ENCODE measurements at places on chromosomes 7 and 10. TPM values are rescaled to one million over a fixed set of nuclear protein-coding genes. Genes with fewer than 3 reads are reported as not detected.

GRCh38 chr7:24939416-24939815 lies 40.6 kb downstream of the OSBPL3 start:
- no peaks in the 10 kb centered on the region for H3K4me1 ChIP-seq
- no peak overlapping the region for H3K4me3 ChIP-seq
- DNase-seq = no peak

DNA sequence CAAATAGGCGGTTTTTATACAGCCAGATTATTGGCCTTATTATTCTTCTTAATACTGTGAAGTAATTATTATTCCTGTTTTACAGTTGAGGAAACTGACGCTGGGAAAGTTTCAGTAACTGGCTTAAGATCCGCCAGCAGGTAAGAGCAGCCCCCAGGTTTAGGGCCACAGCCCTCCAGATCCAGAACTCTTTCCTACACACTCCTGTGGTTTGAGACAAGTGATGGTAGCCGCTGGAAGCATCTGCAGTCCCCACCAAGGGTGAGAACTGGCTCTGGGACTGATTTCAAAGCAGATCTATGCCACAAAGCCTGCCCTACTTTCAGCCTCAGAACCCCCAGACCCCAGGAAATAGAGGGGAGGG lies 3.0 kb upstream of the UNC5B start:
- DNase-seq = no peak
- H3K4me3 ChIP-seq = no peak overlapping the region
- peaks cover 39% of the 10 kb centered on the region for H3K27me3 ChIP-seq
- H3K27ac ChIP-seq = no peak overlapping the region

Gene SLIT1
- total RNA-seq = 0.27 TPM

DNA sequence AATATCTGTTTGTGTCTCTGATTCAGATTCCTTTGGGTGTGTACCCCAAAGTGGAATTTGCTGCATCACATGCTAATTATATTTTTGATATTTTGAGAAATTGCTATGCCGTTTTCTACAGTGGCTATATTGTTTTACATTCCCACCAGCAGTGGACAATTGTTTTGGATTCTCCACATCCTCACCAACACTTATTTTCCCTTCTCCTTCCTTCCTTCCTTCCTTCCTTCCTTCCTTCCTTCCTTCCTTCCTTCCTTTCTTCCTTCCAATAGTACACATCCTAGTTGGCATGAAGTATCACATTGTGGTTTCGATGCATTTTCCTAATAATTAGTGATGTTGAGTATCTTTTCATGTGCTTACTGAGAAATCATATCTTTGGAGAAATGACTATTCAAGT lies 535.5 kb downstream of the SH2D4B start:
- no peaks in the 10 kb centered on the region for H3K27me3 ChIP-seq
- no peak for DNase-seq
- no peak overlapping the region for H3K4me3 ChIP-seq
- H3K27ac ChIP-seq = no peak overlapping the region
- H3K4me1 ChIP-seq = no peaks in the 10 kb centered on the region
- H3K36me3 ChIP-seq = no peaks in the 10 kb centered on the region

Gene PPP1R17
- not detected for total RNA-seq

GRCh38 chr7:6453734-6454133 lies 6.0 kb upstream of the DAGLB start:
- no peak overlapping the region for H3K27ac ChIP-seq
- H3K4me1 ChIP-seq = peaks cover 5% of the 10 kb centered on the region
- no peak for DNase-seq
- H3K4me3 ChIP-seq = no peak overlapping the region
- no peaks in the 10 kb centered on the region for H3K27me3 ChIP-seq

- H3K4me3 ChIP-seq = no peak overlapping the region
- no peaks in the 10 kb centered on the region for H3K36me3 ChIP-seq
- DNase-seq = no peak
- no peak overlapping the region for H3K27ac ChIP-seq
- no peaks in the 10 kb centered on the region for H3K4me1 ChIP-seq
These were observed 805.7 kb upstream of the GHITM start for GRCh38 chr10:83333566-83333965.

Gene EIF3A
- 68.1 TPM for total RNA-seq

DNA sequence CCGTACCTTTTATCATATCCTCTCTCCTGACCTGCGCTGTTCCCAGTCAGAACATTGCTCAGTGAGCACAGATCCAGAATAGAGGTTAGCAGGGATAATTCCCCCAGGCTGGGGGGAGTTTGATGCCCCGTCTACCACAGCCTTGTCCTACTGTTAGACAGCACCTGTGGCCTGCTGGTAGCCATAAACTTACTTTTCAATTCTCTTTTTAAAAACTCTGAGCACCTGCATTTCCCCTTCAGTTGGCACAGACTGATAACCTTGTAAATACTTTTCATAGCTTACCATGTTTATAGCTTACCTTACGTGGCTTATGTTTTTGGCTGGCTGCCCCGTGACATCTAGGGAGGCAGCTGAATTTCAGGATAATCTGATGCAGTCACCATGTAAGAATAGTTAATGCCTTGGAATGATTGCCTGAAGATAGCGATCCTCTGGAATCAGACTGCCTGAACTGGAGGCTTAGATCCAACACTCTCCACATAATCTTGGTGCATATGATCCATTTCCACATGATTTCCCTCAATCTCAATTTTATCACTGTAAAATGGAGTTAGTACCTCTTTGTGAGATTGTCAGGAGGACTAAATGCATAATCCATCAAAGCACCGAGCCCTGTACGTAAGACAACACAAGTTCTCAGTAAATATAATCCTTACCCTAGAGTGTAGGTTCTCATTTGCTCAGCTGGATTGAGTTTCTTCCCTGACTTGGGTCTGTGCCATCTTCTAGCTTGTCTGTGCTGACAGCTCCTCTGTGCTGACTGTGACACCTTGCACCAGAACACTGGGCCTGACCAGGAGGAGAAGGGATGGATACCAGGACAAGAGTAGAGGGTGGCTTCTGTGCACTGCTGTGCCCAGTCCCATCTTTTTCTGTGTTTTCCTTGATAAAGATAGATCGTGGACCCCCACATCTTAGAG lies 111.7 kb upstream of the GJD4 start:
- H3K27me3 ChIP-seq = no peaks in the 10 kb centered on the region
- no peak overlapping the region for H3K27ac ChIP-seq
- no peak overlapping the region for H3K4me3 ChIP-seq
- DNase-seq = peak; percentile 38

DNA sequence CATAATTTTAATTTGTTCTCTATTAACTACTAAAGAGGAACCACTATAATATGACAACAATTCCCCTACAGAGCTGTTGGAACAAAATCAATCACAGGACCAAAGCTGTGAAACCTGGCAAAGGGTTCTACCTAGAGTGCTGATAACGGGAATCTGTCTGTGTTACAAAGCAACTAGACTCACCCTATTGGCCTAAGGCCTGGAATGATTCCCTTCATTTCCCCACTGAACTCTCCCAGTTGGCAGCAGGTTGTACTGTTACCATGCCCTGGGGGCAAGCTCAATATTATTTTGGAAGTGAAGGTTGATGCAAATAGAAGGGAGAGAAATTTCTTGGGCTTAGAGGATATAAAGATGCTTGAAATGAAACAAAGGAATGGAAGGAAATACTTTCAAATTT lies 81.8 kb downstream of the SEMA3A start:
- H3K27ac ChIP-seq = peak overlapping the region; percentile 44
- no peaks in the 10 kb centered on the region for H3K4me1 ChIP-seq
- H3K36me3 ChIP-seq = no peaks in the 10 kb centered on the region
- H3K27me3 ChIP-seq = no peaks in the 10 kb centered on the region

- peak; percentile 25 for DNase-seq
- H3K36me3 ChIP-seq = no peaks in the 10 kb centered on the region
These were observed 4.1 kb downstream of the ACBD7 start for GRCh38 chr10:15084502-15084922.

GRCh38 chr7:140219672-140220524 lies 43.1 kb upstream of the KDM7A start:
- no peaks in the 10 kb centered on the region for H3K27me3 ChIP-seq
- no peak for DNase-seq
- H3K4me3 ChIP-seq = no peak overlapping the region
- no peaks in the 10 kb centered on the region for H3K36me3 ChIP-seq
- H3K4me1 ChIP-seq = no peaks in the 10 kb centered on the region

All from transverse colon (tissue), 4 donors.